ENCODE measurements at places on chromosomes 2 and 18.

GRCh38 chr2:127143841-127144782 is 37.2 kb upstream of the BIN1 start:
- peak; percentile 82 for DNase-seq

DNA sequence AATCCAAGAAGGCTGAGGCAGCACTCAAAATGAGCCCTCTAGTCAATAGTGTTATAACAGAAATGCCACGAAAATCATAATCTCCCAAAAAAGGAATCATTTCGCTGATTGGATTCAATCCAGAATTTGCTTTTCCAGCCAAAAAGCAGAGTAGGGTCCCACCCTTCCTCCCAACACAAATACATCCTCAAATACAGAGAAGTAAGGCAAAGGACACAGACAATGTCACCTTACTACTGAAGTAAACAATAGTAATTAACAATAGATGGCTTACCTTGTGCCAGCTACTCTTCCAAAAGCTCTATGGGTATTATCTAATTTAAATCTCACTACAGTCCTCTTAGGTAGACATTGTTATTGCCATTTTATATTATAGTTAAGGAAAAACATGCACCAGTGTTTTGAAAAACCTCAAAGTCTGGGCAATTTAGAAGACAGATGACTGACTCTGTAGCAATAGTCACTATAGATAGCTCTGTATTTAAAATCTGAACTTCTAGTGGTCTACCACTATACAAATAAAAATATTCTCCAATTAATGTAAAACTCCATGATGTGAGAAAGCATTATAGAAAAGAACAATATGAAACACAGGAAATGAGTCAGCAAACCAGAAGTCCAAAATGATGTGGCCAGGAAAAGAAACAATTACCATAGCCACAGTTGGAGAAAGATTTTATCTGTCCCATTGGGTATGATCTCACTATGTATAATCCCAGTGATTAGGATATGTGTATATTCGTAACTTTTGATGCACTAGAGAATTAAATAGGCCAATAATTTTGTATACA is 305.0 kb upstream of the ERBB4 start:
- DNase-seq, result peak; percentile 97

- DNase-seq, result no peak
These were observed 100.6 kb downstream of the NRP2 start for GRCh38 chr2:205782941-205783340.

GRCh38 chr2:179764710-179765109 is 96.7 kb downstream of the ZNF385B start:
- DNase-seq, result no peak

GRCh38 chr2:69428981-69429380 is 8.3 kb downstream of the NFU1 start:
- no peak for DNase-seq

GRCh38 chr2:162254236-162254871 is 11.1 kb upstream of the FAP start:
- DNase-seq, result no peak

GRCh38 chr18:55996717-55997116 is 408.7 kb upstream of the TCF4 start:
- DNase-seq, result no peak

DNA sequence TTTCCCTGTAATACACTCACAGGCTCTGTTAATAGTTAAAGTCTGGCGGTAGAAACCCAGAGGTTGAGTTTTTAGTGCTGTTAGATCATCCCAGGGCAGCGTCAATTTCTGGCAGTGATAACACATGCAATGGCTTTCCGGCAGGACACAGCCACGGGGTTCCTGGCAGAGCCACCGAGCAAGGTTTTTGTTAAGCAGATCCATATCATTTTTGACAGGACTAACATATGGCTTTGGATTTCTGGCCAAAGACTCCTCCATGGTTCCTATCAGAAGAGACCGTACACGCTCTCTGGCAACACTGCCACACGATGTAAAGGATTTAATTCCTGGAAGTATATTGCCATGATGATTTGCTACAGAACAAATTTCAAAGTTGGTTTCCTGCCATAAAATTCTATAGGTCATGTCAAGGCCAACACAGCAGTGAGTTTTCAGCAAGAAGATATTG is 854.3 kb downstream of the LRRTM4 start:
- DNase-seq, result no peak

DNA sequence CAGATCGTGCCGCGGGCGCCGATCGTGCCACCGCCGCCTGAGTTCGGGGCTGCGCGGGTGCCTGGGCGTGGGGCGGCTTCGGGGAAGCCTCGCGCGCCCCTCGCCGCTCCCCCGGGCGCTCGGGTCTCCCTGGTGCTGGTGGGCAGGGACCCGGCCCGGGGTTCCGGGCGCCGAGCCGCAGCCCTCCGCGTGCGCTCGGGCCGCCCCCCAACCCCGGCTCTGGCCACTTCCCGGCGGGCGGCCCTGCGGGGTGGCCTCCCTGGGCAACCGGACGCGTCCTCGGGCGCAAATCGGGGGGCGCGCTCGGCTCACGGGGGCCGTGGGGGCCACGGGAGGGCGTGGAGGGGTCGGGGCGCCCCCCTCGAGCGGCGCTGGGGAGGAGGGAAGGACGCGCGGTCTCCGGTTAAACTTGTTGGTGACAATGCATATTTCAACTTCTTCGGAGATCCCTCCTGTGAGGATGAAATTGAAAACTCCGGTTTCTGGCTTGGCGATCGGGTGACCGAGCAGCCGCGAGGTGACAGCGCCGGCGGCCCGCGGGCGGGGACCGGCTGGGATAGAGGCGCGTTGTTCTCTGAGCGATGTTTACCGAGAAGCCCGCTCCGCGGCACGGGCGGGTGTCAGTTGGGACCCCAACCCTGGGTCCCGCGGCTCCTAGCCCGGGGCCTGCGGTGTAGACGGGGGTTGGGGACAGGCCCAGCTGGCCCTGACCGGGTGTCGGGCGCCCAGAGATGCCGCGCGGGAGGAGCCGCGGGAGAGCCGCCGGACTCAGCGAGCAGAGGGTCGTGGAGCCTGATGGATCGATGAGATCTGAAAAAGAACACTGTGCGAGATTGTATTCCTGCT is 676 bp downstream of the SH3BP4 start:
- DNase-seq, result peak; percentile 49

DNA sequence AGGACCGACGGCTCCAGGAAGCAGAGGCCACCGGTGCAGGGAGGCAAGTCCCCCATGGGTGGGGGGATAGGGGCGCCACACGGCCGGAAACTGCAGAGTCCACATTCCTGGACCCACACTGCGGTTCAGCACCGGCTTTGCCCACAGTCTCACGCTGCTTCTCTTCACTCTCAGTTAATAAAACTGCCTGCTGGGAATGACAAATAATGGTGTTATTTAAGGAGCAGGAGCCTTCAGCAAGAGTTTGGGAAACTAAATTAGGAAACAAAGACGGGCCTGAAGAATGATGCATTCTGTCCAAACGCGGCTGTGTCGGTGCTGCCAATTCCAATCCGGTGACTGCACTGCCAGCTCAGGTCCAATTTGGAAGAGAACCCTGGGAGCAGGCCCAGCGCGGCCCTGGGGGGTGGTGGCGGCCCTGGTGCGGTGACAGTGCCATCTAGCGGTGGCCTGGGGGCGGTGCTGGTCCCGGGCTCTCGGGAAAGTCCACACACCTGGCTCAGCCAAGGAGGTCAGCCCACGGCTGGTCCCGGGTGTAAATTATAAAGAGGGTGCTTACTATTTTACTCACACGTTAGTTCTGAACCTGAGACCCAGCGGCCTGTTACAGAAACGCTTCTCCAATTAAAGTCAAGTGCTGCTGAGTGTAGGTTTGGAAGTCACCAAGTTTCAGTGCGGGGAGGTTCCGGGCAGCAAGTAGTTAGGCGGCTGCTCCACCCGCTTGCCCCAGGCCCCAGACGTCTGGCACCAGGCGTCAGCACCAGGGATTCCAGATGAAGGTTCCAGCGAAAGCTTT is 73.1 kb upstream of the PXDN start:
- DNase-seq, result peak; percentile 93

DNA sequence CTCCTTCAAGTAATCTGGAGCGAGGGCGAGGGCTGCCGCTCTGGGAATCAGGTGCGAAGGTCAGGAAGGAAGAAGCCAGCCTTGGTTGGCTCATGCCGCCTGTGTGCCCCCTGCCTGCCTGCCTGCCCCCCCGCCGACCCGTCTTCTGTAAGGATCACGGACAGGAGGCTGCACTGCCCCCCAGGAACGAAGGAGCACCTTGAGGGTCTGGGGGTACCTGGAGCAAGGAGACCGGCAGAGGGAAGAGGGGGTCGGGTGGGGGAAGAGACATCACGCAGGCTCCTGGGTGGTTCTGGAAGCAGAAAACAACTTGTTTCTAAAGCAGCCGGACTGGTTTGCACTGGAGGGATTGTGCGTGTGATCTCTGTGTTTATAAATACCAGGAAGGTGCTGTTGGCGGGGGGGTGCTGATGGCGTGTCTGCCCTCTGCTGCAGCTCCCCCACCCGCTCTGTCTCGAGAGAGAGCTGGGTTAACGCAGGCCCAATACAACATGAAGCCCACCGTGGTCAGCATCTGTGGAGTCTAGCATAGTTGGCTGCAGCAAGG is 1.7 kb downstream of the FOSL2 start:
- peak; percentile 68 for DNase-seq

GRCh38 chr2:38709567-38710194 is 41.5 kb downstream of the SRSF7 start:
- DNase-seq, result no peak

DNA sequence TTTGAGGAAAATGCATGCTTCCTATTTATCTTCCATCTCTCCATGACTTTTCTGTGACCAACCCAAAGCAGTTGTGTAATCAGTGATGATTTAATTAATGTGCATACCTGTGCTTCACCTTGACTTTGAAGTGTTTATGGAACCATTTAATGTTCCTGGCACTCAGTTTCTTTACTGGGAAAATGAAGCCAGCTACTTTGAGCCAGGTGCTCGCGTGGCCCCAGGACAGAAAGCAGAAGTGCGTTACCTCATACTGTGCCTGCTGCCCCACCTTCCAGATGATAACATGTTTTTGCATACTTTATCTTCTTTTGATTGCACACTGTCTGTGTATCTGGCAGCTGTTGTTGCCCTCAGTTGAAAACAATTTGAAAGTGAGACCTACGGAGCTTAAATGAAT is 61.3 kb downstream of the PMAIP1 start:
- DNase-seq, result no peak

- DNase-seq, result no peak
These were observed 196.5 kb downstream of the HDAC4 start for GRCh38 chr2:239204136-239204875.

DNA sequence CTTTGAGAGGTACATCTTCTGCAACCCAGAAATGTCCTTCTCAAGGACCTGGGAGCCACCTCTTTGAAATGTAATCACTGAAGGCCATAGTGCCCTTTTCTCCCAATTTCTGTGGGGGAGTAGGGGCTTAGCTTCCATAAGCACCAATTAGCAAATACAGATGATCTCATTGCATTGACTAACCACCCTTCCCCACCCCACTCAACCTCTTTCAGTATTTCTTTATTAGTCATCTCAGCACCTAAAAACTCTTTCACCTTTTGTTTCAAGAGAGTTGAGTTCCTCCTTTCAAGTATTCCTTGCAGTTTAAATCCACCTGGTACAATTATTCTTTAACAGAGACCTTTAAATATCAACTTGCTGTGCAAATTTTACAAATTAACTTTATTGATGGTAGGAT is 1011.8 kb upstream of the CDH2 start:
- peak; percentile 54 for DNase-seq

- DNase-seq, result no peak
These were observed 696.5 kb downstream of the TDRD15 start for GRCh38 chr2:21820271-21820670.

DNA sequence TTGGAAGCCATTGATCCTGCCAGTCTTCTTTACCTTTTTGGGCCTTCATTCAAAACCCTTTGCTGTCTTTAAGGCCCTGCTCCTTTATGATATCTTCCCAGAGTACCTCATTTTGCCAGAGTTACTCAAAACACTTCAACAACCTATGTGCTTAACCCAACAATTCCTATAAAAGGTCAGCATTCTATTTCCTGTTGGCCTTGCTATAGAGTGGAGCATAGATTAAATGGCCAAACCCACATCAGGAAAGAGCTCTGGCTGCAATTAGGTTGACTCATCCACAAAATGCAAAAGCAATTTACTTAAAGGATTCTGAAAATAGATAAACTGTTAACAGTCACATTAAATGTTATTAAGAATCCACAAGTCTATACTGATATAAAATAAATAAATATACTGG is 21.2 kb downstream of the MRPL33 start:
- DNase-seq, result peak; percentile 66

DNA sequence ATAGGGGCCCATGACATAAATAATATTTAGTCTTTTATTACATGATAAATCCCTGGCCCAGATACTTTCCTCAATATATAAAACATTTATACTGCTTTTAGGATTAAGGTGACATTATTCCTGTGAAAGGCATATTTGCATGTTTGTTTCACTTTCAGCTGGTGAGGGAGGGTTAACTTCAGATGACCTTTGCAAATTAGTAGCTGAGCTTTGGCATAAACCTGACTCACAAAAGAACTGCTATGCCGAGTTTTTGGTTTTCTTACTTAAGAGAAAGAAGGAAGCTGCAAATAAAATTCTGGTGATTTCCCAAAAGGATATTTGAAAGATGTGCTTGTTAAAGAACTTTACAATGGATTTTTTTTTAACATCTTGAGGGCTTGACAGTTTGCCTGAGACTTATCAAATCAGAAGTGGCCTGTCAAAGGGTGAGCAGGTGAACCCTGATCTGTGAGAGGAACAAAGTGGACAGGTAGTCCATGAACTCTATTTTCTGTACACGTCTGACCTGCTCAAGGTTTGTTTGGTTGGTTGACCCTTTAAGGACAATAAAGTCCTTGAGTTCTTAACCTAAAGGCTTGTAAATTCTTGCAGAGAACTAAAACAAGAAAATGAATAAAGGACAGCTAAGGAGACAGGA is 93.5 kb downstream of the FAM124B start:
- DNase-seq, result no peak

- DNase-seq, result no peak
These were observed 100.7 kb downstream of the ARHGAP15 start for GRCh38 chr2:143229952-143230351.

DNA sequence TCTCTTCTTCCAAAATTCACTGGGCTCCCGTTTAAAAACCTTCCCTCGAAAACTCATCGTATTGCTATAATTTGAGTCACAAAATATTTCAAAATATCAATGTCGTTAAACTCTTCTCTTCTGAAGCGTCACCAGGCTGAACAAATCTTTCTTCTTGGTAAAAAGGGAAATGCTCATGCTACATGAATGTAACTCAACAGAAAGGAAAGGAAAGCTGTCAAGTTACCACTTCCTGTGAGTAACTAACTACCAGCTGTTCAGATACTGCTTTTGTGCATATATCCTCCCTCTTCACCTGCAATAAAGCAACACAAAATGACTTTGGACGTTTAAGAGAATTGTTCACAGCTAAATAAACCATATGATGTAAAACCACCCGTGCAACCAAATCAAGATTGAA is 95.4 kb downstream of the DOCK10 start:
- DNase-seq, result peak; percentile 97

DNA sequence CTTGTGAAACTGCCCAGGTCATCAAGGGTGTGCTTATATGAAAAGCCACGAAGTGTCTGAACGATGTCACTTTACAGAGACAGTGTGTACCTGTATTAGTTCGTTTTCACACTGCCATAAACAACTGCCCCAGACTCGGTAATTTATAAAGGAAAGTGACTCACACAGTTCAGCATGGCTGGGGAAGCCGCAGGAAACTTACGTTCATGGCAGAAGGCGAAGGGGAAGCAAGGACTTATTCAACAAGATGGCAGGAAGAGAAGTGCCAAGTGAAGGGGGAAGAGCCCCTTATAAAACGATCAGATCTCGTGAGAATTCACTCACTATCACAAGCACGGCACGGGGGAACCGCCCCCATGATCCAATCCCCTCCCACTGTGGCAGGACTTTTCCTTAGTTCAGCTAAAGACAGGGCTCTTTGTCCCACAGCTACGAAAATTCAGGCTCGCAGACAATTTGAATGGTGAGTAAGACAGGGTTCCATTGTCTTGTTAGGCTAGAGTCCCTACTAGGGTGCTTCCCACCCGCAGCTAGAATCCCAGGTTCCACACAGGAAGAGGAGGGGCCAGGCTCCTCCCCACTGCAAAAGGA is 20.1 kb downstream of the TMEM177 start:
- DNase-seq, result no peak
